ENCODE measurements at places on chromosomes 11 and 22. TPM values are rescaled to one million over a fixed set of nuclear protein-coding genes. Genes with fewer than 3 reads are reported as not detected.

The UCP3 gene
- 0.08 TPM for total RNA-seq

The AMBRA1 gene
- 15.2 TPM for total RNA-seq

DNA sequence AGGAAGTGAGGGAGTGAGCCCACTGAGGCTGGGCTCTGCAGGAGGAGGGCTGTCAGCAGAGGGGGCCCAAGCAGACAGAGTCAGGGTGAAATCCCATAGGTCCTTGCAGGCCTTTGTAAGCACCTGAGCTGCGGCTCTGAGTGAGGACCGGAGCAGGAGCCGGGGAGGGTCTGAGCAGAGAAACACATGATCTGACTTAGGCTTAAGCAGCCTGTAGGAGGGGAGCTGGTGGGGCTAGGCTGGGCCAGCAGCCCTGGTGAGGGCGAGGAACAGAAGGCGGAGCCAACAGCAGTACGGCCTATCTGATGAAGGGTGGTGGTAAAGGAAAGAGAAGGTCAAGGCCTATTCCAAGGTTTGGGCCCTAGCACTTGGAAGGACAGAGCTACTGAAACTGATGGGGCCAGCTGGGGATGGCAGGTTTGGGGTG lies 26.9 kb upstream of the CBX7 start:
- H3K36me3 ChIP-seq: no peaks in the 10 kb centered on the region
- no peak for DNase-seq
- H3K27me3 ChIP-seq: no peaks in the 10 kb centered on the region
- H3K4me3 ChIP-seq: no peak overlapping the region

GRCh38 chr11:93192163-93192562 lies 5.6 kb downstream of the SLC36A4 start:
- H3K4me1 ChIP-seq: no peaks in the 10 kb centered on the region
- H3K36me3 ChIP-seq: no peaks in the 10 kb centered on the region
- H3K27ac ChIP-seq: no peak overlapping the region

GRCh38 chr22:30717331-30717921 lies 22.8 kb downstream of the OSBP2 start:
- H3K36me3 ChIP-seq: no peaks in the 10 kb centered on the region
- no peak overlapping the region for H3K27ac ChIP-seq
- no peak overlapping the region for H3K4me3 ChIP-seq
- H3K4me1 ChIP-seq: peaks cover 11% of the 10 kb centered on the region
- DNase-seq: peak; percentile 50

GRCh38 chr11:38476808-38477575 lies 1879.0 kb upstream of the RAG2 start:
- peaks cover 4% of the 10 kb centered on the region for H3K4me1 ChIP-seq
- H3K27me3 ChIP-seq: no peaks in the 10 kb centered on the region
- no peaks in the 10 kb centered on the region for H3K36me3 ChIP-seq
- H3K27ac ChIP-seq: peak overlapping the region; percentile 70
- H3K4me3 ChIP-seq: no peak overlapping the region

GRCh38 chr11:93089474-93090102 lies 108.2 kb downstream of the SLC36A4 start:
- no peaks in the 10 kb centered on the region for H3K27me3 ChIP-seq
- peak; percentile 11 for DNase-seq
- no peak overlapping the region for H3K4me3 ChIP-seq
- H3K4me1 ChIP-seq: no peaks in the 10 kb centered on the region

- peak; percentile 22 for DNase-seq
- no peaks in the 10 kb centered on the region for H3K36me3 ChIP-seq
- H3K27ac ChIP-seq: 0 out of 2 replicates have a peak overlapping the region, but pooled peaks have one; percentile 25
- no peaks in the 10 kb centered on the region for H3K27me3 ChIP-seq
Measured at GRCh38 chr11:105588001-105588400, 21.9 kb upstream of the GRIA4 start.

DNA sequence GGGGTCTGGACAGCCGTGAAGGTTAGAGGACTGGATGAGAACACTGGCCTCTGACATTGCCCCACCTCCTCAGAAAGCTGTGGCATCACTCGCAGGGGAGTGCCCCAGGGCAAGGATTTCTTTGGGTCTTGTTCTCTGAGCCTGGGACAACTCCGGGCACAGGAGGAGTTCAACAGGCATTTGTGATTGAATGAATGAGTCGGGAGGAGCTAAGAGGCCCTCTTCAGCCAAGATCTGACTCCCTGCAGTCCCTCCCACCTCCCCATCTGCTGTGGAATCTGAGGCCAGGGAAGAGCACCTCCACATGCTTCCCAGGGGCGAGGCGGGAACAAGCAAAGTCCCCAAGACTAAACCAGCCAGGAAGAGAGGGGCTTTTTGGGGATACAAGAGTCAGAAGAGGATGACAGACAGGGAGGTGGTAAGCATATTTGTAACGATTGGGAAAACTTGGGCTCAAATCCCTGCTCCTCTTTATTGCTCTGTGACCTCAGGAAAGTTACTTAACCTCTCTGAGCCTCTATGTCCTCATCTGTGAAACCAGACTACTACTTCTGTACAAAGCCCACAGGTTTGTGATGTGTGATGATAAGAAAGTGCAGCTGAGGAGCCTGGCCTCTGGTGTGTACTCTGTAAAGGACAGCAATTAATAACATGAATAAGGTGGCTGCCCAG lies 6.4 kb downstream of the TP53I11 start:
- no peak for DNase-seq
- H3K4me1 ChIP-seq: peaks cover 7% of the 10 kb centered on the region
- H3K4me3 ChIP-seq: no peak overlapping the region
- peaks cover 42% of the 10 kb centered on the region for H3K36me3 ChIP-seq
- no peaks in the 10 kb centered on the region for H3K27me3 ChIP-seq

All from SJSA1 (cell line).